ENCODE measurements at places on chromosomes 2 and 18.
A peak's percentile ranks its signal among the peaks of the same experiment; 100 is the strongest.

- ATAC-seq, result no peak
Observed at GRCh38 chr2:144508172-144508851, 11.6 kb downstream of the ZEB2 start.

GRCh38 chr2:42795841-42796301 is 3.5 kb upstream of the HAAO start:
- ATAC-seq, result no peak

GRCh38 chr2:14881651-14882327 is 249.3 kb downstream of the LRATD1 start:
- ATAC-seq, result no peak

DNA sequence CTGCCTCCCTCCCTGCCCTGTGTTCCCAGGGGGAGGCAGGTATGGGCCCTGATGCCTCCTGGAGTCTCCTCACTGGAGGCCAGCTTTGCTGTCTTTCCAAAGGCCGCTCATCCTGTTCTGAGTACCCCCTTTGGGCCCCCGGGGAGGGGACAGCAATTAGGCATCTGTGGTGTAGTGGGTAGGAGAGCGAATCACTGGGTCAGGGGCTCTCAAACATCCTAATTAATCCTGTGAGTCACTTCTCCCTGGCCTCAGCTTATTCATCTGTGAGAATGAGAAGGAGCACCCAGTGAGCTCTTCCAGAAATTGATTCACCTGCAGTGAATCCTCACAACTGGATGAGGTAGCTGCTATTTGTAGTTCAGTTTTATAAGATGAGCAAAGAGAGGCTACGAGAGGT is 16.4 kb downstream of the TET3 start:
- no peak for ATAC-seq

DNA sequence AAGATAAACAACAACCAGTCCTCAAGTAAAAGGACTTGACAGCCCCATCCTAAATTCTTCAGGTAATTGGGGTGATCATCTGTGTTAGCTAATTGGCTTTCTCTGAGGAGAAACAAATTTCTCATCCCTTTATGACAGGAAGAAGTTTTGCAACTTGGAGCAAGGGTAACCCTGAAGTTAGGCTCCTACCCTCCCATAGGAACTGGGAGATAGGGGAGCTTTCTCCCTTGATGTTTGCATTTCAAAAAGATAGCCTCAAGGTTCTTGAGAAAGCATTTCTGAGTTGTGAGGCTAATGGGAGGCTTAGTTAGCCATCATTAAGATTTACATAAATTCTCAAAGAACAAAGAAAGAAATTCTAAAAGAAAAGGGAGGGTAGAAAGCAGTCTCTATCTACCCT is 95.4 kb downstream of the MAP2 start:
- no peak for ATAC-seq

DNA sequence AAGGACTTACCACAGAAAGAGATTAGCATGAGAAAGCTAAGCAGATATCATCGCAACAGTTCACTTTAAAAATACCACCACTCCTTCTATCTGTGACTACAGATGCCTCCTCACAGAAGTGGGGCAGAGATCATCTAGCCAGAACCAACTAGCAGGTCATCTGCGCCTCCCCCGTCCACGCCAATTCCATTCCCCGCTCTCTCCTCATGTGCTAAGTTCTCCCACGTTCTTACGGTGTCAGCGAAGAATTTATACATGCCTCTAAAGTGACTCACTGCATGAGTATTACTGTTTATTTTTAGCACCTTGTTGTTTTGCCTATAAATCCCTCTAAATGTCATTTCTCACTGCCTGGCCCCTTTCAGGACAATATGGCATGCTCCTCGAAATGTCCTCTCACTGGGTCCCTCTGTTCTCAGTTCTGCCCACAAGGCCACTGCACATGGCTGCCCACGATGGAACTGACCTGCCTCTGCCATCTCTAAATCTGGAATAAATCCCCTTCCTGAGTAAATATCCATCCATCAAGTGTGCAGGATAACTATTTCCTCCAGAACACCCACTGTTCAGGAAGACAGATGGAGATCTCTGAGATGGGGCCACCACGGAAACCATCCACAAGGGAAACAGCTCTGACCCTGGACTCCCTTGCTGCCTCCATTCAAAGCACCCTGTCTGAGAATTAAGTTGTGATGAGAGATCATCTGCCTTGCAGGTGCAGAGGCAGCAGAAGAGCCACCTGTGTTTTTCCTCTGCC is 137.7 kb downstream of the IRS1 start:
- peak; percentile 93 for ATAC-seq

Data from SK-N-SH treated with all-trans-retinoic acid at 6 μM for 48 hours (cell line).